Right kidney (tissue), 9 donors: ENCODE measurements at places on chromosomes 1 and 21.
A peak's percentile ranks its signal among the peaks of the same experiment; 100 is the strongest.

GRCh38 chr1:211775170-211775569 is 55.4 kb downstream of the LPGAT1 start:
- no peak for DNase-seq

DNA sequence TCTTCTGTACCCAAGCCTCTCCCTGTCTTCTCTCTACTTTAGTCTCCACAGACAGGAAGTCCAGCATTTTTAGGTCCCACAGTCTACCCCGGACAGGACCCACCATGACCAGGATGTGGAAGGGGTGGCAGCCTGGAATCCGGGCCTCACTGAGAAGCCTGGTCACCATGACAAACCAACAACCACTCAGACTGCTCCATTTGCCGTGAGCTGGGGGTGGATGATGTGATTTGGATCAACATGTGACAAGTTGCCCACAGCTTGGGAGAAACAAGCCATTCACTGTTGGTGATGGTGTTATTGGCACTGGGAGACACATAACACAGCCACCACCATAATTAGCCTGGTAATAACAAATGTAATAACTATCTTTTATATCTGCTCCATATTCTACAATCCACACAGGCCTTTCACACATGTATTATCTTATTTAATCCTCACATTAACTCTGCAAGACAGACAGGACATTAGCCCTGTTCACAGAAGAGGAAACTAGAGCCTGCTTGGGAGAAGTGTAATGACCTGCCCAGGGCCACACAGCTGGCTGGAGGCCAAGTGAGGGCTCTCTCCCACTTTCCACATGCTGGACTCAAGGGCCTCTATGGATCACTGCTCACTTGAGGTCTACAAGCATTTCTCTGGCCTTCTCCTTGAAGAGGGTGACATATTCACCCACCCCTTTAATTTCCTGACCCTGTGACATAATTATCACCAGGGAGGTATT is 22.9 kb downstream of the MEF2D start:
- DNase-seq = no peak

GRCh38 chr1:59020151-59020997 is 236.5 kb upstream of the JUN start:
- no peak for DNase-seq

DNA sequence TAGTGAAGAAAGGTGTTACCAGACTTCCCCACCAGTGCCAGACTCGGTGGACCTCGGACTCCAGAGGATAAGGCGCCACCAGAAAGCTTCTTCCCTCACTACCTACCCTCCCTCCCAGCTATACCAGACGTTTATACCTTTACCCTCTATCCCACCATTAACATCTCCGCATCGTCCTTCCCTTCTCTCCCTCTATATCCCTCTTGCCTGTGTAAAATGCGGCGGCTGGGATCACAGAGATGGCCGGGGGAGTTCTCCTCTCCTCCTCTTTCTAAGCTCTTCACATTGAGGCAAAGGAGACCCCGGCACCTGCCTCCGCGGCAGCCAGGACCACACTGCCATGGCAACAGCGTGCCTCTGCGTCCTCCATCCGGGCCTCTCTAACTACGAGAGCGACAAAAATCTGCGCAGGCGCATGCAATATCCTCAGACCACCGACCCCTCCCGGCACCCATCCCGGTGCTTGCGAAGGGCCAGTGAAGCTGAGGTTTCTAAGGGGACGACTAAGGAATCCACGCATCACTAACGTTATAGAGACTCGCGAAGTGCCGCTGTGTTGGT is at the start of gene CCDC181:
CCDC181 (minus strand) TSS at position 394 of the 561 bp plus-strand sequence. CDS start 2,547 bp downstream, outside the sequence.
- DNase-seq = peak; percentile 75

GRCh38 chr1:65421351-65422025 is 1.0 kb downstream of the LEPR start:
- DNase-seq = no peak

DNA sequence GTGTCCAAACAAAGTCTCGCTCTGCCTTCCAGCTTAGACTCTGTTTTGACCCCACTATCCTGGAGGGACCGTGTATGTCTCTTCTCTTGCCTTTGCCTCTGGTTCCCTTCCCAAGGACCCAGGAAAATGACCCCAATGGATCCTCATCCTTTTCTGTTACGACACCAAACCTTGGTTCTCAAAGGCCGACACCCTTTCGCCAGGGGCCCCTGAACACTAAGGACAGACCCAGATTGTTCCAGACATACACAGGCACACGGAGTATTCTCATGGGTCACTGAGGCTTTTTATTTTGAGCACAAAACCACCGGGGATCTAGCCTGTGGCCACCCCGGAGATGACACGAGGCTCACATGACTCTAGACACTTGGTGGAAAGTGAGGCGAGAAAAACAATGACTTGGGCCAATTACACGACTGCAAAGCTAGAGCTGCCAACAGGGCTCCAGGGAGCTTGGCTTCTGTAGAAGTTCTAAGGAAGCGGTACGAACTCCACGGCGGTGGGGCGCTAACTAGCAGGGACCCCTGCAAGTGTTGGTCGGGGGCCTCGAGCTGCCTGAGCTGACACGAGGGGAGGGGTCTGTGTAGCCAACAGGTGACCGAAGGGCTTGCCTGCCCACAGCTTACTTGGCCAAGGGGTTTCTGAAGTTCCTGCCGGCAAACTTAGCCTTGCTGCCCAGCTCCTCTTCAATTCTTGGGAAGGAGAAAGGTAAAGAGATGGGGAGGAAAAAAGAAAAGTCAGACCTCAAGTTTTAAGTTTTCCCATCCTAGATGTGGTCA is 17.6 kb downstream of the ENO1 start:
- DNase-seq = no peak

DNA sequence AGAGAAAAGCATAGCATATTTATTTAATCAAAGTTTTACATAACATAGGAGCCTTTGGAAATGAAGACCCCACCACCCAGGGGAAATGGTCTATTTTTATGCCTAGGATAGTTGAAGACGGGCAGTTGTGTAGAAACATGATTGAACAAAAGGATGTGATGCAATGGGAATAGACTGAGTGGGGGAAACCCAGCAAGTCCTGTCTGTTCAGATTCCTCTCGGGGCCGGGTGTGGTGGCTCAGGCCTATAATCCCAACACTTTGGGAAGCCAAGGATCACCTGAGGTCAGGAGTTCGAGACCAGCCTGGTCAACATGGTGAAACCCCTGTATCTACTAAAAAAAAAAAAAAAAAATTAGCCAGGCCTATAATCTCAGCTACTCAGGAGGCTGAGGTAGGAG is 298.3 kb downstream of the MATN1 start:
- DNase-seq = no peak

- no peak for DNase-seq
Observed at GRCh38 chr1:35466120-35466519, 91.1 kb downstream of the KIAA0319L start.

- DNase-seq = no peak
Observed at GRCh38 chr21:36784947-36785346, 86.0 kb downstream of the SIM2 start.

DNA sequence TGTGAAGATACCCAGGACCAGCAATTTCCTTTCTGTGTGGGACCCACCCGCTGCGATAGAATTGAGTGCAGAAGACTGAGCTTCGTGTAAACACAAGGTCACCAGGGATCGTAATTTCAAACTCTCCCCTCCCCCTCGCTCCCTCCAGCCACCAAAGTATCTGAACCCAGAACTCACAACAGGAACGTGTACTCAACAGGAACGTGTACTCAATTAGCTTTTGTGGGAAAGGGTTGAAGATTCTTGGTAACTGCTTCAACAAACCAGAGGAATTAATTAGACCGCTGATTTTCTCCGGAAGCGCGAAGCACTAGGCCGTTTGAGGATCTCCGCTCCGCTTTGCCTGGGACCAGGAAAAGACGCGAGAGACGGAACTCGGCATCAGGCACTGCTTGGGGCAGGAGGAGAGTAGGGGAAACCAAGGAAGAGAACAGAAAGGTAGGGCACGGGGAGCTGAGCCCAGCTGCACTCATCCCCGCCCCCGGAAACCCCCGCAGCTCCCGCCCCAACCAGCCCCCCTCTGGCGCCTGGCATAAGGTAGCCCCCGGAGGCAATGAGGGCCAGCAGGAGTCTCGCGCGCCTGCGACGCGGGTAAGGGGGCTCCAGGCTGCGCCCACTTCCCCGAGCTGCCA is 453 bp downstream of the DRAM2 start:
- peak; percentile 74 for DNase-seq

DNA sequence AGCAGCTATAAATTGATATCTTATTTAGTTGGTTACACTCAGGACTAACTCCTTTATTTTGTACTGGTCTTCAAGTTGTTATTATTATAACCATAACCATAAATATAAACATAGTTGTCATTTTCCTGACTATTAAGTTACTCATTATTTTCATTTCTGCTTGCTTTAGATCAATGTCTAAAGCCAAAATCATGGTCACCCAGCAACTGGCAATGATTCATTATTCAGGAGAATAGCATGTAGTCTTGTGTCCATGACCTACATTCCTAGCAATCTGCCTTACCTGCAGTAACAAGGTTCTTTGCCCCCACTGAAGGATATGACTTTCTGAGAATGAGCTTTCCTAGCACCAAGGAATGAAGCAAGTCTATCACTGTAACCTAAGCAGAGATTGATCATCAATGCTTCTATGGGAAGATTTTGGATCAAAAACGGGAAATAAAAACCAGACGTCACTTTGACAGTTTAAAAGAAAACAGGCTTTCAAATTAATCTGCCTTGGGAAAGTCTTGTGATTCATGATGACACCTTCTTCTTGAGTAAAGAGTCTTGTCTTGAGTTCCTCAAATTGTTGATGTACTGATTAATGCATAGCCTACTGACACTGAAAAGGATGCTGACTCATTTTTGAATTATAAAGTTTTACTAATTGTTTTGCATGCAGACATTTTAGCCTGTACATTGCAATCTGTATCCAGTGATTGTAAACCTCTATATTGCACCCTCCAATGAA is 203.3 kb upstream of the IVNS1ABP start:
- no peak for DNase-seq

GRCh38 chr21:22657781-22658180 is 1659.6 kb downstream of the NCAM2 start:
- DNase-seq = no peak

GRCh38 chr1:181160998-181161870 is 72.7 kb downstream of the IER5 start:
- DNase-seq = no peak

- no peak for DNase-seq
Observed at GRCh38 chr1:183002267-183002666, 21.0 kb upstream of the LAMC1 start.
